ENCODE measurements at places on chromosomes 1 and 21.

- no peak for DNase-seq
Measured at GRCh38 chr1:1752636-1753606, 25.3 kb downstream of the NADK start.

GRCh38 chr1:207316622-207317391, 4.7 kb upstream of the CD55 start:
- DNase-seq: no peak

GRCh38 chr21:40056031-40056430, 188.8 kb downstream of the PCP4 start:
- DNase-seq: no peak

- no peak for DNase-seq
Measured at GRCh38 chr1:205600085-205600484, 31.7 kb downstream of the ELK4 start.

Data from NCI-H1417 treated with DMSO at 0.1 percent for 48 hours (cell line).